ENCODE measurements at places on chromosomes 1 and 21.

DNA sequence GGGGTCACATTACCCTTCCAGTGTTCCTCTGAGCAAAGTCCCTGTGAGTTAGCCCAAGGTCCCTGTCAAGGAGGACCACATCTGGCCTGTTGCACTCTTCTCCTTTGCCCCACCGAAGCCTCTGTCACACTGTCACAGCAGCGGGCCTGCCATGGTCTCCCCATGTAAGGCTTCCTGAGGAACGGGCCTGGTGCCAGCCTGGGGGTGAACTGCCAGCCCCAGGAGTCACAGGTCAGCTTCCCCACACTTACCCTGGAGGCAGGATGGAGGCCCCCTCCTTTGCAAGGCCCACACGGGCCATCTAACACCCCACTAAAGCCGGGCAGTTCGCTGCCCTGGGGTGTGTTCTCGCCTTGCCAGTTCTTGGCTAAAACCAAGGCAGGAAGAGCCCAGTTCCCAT, 14.1 kb downstream of the TNFRSF1B start:
- DNase-seq = no peak

- DNase-seq = no peak
Measured at GRCh38 chr1:188906921-188907641, 1570.6 kb downstream of the BRINP3 start.

- DNase-seq = no peak
Measured at GRCh38 chr21:42346866-42347600, 3.8 kb downstream of the TFF2 start.

GRCh38 chr1:11674488-11674887, 6.5 kb downstream of the MAD2L2 start:
- DNase-seq = no peak

DNA sequence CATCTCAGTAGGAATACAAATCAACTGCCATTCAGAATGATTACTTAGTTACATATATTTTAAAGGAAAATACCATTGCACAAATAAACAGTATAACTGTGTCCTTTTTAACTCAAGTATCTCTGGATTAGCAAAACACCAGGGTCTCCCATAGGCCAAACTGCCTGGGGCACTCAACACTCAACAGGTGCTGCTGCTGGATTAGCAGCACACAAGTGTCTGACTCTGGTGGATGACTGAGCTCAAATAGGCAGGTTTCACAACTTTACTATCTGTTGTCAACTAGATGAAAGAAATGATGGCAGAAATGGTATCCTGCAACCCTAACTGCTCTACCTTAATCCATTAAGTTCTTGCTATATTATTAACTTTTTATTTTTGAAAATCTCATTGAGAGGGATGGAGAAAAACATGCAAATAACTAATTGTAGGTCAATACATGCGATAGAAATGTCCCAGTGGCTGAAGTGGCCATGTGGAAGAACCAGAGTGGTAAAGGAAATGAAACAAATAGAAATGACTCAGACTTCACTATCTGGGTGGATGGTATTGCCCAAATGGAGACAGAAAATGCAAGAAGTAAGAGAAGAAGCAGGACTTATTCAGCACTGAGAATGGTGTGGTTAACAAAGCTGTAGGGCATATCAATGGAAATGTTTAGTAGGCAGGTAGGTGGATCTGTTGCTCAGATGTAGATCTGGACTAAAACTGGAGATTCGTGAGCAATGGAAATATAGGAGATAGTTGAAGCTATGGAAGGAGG, 90.8 kb upstream of the CCDC190 start:
- DNase-seq = no peak

DNA sequence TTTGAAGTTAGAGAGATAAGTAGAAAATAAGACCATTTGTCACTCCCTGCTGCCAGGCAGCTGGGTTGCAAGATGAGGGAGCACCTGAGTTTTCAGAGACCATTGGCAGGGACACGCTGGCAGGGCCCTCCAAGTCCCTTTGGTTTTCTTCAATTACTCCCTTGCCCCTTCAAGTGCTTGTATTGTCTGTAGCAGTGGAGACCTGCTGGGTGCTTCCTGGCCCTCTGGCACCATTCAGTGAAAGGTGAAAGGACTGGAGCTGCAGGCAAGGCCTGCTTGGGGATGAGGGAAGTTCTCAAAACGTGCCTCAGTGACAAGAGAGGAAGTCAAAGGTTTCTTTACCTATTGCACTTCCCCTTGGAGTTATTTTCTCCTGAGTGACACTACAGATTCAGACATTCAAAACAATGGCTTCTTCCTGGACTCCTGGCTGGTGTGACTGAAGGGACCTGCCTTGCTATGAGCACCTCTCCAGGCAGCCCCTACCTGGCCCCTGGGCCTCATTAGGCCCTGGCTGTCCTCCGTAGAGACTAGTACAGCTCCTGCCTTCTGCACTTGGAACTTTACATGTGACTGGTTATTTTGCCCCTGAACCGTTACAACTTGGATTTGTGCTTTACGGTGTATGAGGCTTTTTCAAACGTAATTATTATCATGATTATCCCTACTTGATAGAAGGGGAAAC, 100.1 kb downstream of the C1orf21 start:
- DNase-seq = no peak

Data from uterus (tissue), 4 donors.